ENCODE measurements at places on chromosomes 3 and 15. TPM values are rescaled to one million over a fixed set of nuclear protein-coding genes. Genes with fewer than 3 reads are reported as not detected.

The HTR3E gene
- total RNA-seq: not detected

The RNU5B-1 gene
- not detected for total RNA-seq

The ALAS1 gene
- total RNA-seq: 121 TPM

The ADAMTS17 gene
- 0.31 TPM for total RNA-seq

The LRTM1 gene
- total RNA-seq: not detected

The CSPG4 gene
- not detected for total RNA-seq

The INSYN1 gene
- total RNA-seq: not detected

The HYPK gene
- 15.3 TPM for total RNA-seq

The SLC27A2 gene
- 72.6 TPM for total RNA-seq

The LRRC31 gene
- total RNA-seq: not detected

The SPTSSB gene
- total RNA-seq: not detected

The CTXN2 gene
- total RNA-seq: not detected

The INKA1 gene
- not detected for total RNA-seq

The CIDEC gene
- not detected for total RNA-seq

The CYP19A1 gene
- not detected for total RNA-seq

DNA sequence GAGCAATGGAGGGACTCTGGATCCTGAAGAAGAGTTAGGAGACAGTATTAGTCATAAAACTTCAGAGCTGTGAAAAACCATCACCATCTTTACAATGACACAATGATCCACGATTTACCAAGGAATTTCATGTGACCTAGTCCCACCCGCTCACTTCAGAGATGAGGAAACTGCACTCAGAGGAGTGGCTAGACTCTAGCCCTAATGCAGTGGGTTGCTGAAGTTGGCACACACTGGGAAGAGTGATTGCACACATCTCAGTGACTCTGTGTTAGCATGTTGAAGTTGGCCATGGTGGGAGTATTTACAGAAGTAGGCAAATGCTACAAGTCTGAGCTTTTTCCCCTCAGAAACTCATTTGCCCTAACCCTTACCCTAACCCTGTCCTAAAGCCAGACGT, 35.2 kb upstream of the SPATA12 start:
- H3K27ac ChIP-seq: no peak overlapping the region
- DNase-seq: no peak
- no peaks in the 10 kb centered on the region for H3K4me1 ChIP-seq

DNA sequence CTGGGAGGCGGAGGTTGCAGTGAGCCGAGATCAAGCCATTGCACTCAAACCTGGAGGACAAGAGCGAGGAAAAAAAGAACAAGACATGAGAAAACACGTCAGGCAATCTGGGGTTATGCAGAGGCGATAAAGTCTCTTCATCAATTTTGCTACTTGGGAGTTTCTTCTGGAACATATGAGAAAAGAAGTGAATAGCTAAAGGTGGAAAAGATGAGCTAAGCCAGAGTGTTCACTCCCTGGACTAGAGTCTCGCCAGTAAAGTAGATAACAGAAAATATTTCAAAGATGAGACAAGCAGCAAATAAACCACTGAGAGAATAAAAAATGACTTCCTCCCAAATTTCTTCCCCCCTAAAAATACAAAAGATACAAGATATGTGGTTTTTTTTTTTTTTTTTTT, 188.4 kb upstream of the HES1 start:
- no peak for DNase-seq
- no peak overlapping the region for H3K27ac ChIP-seq
- no peak overlapping the region for H3K4me3 ChIP-seq
- H3K36me3 ChIP-seq: no peaks in the 10 kb centered on the region

GRCh38 chr3:166114448-166114847, 277.2 kb upstream of the BCHE start:
- H3K4me1 ChIP-seq: no peaks in the 10 kb centered on the region
- H3K27me3 ChIP-seq: no peaks in the 10 kb centered on the region
- H3K27ac ChIP-seq: no peak overlapping the region
- no peak for DNase-seq
- H3K4me3 ChIP-seq: no peak overlapping the region

DNA sequence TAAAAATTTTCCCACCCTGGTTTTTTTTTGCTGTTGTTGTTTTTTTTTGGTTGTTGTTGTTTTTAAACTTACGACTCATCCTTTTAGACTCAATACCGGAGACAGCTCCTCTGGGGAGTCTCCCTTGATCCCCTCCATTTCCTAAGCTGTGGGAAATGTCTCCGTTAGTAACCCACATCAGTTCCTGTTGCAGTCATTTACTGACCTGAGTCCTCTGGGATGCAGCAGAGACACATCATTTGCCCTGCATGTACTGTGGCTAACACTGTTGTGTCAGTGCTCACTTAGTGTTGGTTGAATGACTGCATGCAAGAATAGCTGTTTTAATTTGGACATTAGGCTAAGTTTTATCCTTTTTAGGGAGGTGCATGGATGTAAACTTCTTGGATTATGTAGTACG, 83.8 kb downstream of the MBNL1 start:
- peaks cover 7% of the 10 kb centered on the region for H3K36me3 ChIP-seq
- no peaks in the 10 kb centered on the region for H3K27me3 ChIP-seq
- peak overlapping the region; percentile 42 for H3K4me3 ChIP-seq
- H3K27ac ChIP-seq: peak overlapping the region; percentile 94

GRCh38 chr3:111732252-111732879, 126.7 kb upstream of the PHLDB2 start:
- peaks cover 13% of the 10 kb centered on the region for H3K4me1 ChIP-seq
- DNase-seq: no peak
- no peaks in the 10 kb centered on the region for H3K36me3 ChIP-seq
- no peaks in the 10 kb centered on the region for H3K27me3 ChIP-seq

DNA sequence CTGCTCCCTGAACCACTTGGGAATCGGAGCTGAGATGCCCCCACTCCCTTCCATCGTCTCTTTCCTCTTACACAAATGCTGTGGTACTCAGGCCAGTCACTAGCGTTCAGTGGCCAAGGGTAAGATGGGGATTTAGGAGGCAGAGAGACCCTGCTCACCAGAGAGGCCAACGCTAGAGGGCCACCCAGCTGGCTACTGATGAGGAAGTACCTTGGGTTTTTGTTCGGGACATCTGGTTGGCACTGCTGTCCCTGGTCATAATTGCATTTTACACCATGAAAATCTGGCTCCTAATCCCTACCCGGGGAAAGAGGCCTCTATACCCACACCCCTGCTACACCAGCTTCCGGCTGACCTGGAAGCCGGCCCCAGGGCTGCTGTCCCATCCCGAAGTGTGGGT, 7.7 kb downstream of the MAP6D1 start:
- no peaks in the 10 kb centered on the region for H3K36me3 ChIP-seq
- H3K27me3 ChIP-seq: no peaks in the 10 kb centered on the region

- H3K27me3 ChIP-seq: no peaks in the 10 kb centered on the region
- H3K27ac ChIP-seq: peak overlapping the region; percentile 52
- peak overlapping the region; percentile 77 for H3K4me3 ChIP-seq
These were observed 69.4 kb downstream of the SRGAP3 start for GRCh38 chr3:9179826-9180763.

- H3K4me1 ChIP-seq: no peaks in the 10 kb centered on the region
- DNase-seq: no peak
- H3K27ac ChIP-seq: no peak overlapping the region
These were observed 1010.9 kb downstream of the NTRK3 start for GRCh38 chr15:87245592-87245991.

- peaks cover 30% of the 10 kb centered on the region for H3K27me3 ChIP-seq
- no peaks in the 10 kb centered on the region for H3K4me1 ChIP-seq
- no peak for DNase-seq
- H3K27ac ChIP-seq: no peak overlapping the region
- no peaks in the 10 kb centered on the region for H3K36me3 ChIP-seq
These were observed 91.6 kb downstream of the ADCY5 start for GRCh38 chr3:123357275-123357674.

DNA sequence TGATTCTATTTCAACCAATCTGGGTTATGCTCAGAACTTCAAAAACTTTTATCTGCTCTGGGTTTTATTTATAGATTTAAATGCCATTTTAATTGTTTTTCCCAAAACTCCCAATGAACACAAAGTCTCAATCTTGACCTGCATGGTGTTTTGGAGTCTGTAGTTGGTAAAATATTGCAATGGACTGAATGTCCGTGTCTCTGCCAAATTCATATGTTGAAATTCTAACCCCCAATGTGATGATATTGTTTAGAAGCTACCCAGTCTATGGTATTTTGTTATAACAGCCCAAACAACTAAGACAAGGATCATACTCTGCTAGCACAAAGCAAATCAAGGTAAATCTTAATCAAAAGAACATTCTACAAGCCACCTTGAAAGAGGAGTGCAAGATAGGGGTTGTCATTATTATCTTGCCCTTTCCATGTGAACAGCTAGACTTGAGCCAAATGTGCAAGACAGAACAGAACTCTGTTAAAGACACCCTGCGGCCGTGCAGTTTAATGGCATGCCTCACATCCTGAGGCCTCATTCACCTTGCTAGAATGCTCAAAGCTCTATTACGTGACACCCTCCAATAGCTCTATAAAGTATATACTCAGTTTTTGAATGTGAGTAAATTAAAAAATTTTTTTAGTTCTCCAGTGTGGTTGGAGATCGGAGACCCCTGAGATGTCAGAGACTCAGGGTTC, 7.5 kb downstream of the EOGT start:
- H3K36me3 ChIP-seq: peaks cover 5% of the 10 kb centered on the region
- no peaks in the 10 kb centered on the region for H3K27me3 ChIP-seq
- DNase-seq: no peak
- peaks cover 4% of the 10 kb centered on the region for H3K4me1 ChIP-seq
- H3K4me3 ChIP-seq: no peak overlapping the region

GRCh38 chr3:71398157-71398836, 185.2 kb downstream of the FOXP1 start:
- H3K4me3 ChIP-seq: peak overlapping the region; percentile 57
- H3K4me1 ChIP-seq: peaks cover 37% of the 10 kb centered on the region
- no peaks in the 10 kb centered on the region for H3K36me3 ChIP-seq
- peak overlapping the region; percentile 52 for H3K27ac ChIP-seq

DNA sequence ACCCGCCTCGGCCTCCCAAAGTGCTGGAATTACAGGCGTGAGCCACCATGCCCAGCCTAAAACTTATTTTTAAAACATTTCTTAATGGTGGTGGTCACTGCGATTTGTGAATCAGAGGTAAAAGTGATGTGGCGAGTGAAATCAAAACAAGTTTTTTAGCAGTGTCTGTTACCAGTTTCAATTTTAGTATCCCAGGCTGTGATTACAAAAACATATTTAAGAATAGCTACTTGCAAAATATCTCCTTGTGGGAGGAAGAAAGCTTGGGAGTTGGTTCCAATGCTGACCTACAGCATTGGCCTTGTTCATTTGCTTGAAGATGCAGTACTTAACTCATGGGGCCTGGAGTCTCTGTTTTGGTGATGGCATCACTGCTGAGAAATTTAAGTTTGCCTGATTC, 4.5 kb downstream of the RAB7A start:
- DNase-seq: no peak
- no peaks in the 10 kb centered on the region for H3K27me3 ChIP-seq
- peaks cover 84% of the 10 kb centered on the region for H3K4me1 ChIP-seq
- H3K36me3 ChIP-seq: no peaks in the 10 kb centered on the region

GRCh38 chr3:46693038-46693891, at the start of gene ALS2CL:
TSS of gene ALS2CL (minus strand) at chr3:46693679. CDS start at chr3:46689440, 4,239 bp downstream.
- H3K27ac ChIP-seq: no peak within 1 kb of the TSS
- no peak for DNase-seq
- H3K4me1 ChIP-seq: peaks cover 15% of the 10 kb centered on the region
- no peaks in the 10 kb centered on the region for H3K27me3 ChIP-seq
- no peaks in the 10 kb centered on the region for H3K36me3 ChIP-seq

- H3K27ac ChIP-seq: no peak overlapping the region
- DNase-seq: no peak
- H3K27me3 ChIP-seq: peaks cover 2% of the 10 kb centered on the region
These were observed 232.8 kb downstream of the CPNE4 start for GRCh38 chr3:131802029-131802428.

GRCh38 chr3:98764472-98764884, 1.3 kb downstream of the ST3GAL6 start:
- no peaks in the 10 kb centered on the region for H3K4me1 ChIP-seq
- H3K27me3 ChIP-seq: peaks cover 23% of the 10 kb centered on the region

- H3K4me3 ChIP-seq: no peak overlapping the region
- no peak for DNase-seq
- no peaks in the 10 kb centered on the region for H3K27me3 ChIP-seq
- no peaks in the 10 kb centered on the region for H3K36me3 ChIP-seq
- H3K4me1 ChIP-seq: no peaks in the 10 kb centered on the region
These were observed 56.3 kb downstream of the BDH1 start for GRCh38 chr3:197499427-197499826.

DNA sequence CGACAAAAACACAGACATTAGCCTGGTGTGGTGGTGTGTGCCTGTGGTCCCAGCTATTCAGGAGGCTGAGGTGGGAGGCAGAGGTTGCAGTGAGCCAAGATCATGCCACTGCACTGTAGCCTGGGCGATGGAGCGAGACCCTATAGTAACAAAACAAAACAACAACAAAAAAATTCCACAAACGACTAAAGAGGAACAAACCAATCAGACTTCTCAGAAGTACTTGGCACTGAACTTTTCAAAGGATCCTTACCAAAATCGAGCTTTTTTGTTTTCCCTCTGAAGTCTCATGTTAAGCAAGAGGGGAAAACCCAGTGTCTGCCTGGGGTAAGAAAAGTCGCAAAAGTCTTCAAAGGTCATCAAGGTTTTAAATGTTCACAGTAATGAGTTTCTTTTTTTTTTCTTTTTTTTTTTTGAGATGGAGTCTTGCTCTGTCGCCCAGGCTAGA, 30.1 kb upstream of the TFRC start:
- H3K4me3 ChIP-seq: peak overlapping the region; percentile 50
- H3K27ac ChIP-seq: peak overlapping the region; percentile 50
- H3K36me3 ChIP-seq: no peaks in the 10 kb centered on the region
- DNase-seq: no peak
- H3K4me1 ChIP-seq: peaks cover 3% of the 10 kb centered on the region

- H3K27ac ChIP-seq: no peak overlapping the region
- no peaks in the 10 kb centered on the region for H3K4me1 ChIP-seq
- peaks cover 16% of the 10 kb centered on the region for H3K27me3 ChIP-seq
- H3K4me3 ChIP-seq: no peak overlapping the region
- peaks cover 4% of the 10 kb centered on the region for H3K36me3 ChIP-seq
- no peak for DNase-seq
These were observed 89.1 kb downstream of the TPRG1 start for GRCh38 chr3:189260556-189261493.

GRCh38 chr3:156233876-156234275, 113.5 kb downstream of the KCNAB1 start:
- no peak overlapping the region for H3K27ac ChIP-seq
- peaks cover 25% of the 10 kb centered on the region for H3K27me3 ChIP-seq
- no peak overlapping the region for H3K4me3 ChIP-seq
- H3K36me3 ChIP-seq: no peaks in the 10 kb centered on the region
- no peaks in the 10 kb centered on the region for H3K4me1 ChIP-seq
- no peak for DNase-seq

All from natural killer cell treated with Interleukin-12 subunit alpha and Interleukin-12 subunit beta and Interleukin-15 and Interleukin-18, amount 100 ng/mL, for 72 hours (primary cell).